Suprapubic skin (tissue), 4 donors: ENCODE measurements at places on chromosomes 3 and 15.

- H3K27ac ChIP-seq, result no peak overlapping the region
- no peak for DNase-seq
- H3K36me3 ChIP-seq, result no peaks in the 10 kb centered on the region
These were observed 152.4 kb downstream of the EBLN2 start for GRCh38 chr3:73213896-73214295.

DNA sequence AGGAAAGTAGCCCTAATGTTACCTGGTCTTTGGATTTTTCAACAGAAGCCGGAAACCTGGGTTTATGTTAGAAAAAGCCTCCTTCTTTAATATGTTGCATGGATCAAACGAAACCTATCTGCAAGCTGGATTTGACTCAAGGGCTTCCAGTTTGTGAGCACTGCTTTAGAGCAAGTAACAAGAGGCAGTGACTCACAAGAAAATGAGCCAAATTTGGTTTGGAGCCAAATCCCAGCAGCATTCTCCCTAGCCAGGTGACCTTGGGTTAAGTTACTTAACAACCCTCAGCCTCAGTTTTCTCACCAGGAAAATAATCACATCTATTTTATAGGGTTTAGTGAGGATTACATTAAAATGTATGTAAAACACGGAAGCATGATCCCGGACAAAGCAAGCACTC is 215.2 kb upstream of the PRICKLE2 start:
- H3K36me3 ChIP-seq, result no peaks in the 10 kb centered on the region
- H3K27me3 ChIP-seq, result peaks cover 20% of the 10 kb centered on the region
- H3K27ac ChIP-seq, result no peak overlapping the region
- no peak overlapping the region for H3K4me3 ChIP-seq

DNA sequence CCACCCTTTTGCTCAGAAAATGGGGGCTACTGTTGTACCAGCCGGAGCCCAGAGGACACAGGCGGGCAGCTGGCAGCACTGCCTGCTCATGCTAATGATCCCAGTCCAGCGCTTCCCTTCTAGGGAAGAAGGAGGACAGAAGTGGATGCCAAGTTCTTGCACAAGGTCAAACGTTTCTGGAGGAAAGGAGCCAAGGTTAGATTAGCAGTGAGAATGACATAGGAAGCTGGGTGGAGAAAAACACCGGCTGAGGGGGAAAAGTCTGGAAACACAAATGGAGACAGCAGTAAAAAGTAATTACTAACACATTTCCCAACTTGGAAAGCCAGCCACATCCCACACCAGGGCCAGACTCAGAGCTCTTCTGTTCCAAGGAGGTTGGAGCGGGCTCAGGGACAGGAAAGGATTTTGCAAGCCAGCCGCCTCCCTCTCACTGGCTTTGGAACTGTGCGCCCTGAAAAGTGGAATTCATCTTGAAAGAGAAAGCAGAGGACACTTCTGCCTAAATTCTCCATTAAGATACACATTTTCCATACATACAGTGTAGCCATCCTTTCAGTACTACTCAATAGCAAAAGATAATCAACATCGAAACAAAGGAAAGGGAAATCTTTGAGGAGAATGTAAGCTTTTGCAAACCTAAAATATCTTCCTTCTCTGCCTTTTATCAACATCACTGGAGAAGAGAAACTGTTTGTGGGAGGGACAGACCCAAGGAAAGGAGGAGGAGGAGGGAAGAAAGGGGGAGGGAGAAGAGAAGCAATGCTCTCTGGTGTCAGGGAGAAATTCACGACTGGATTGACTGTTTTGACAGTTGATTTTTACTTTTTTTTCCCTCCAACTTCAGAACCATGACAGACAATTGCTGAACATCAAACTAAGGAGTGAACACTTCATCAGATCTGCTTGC is 133.6 kb downstream of the CD47 start:
- no peaks in the 10 kb centered on the region for H3K36me3 ChIP-seq
- H3K4me3 ChIP-seq, result peak overlapping the region; percentile 19
- no peaks in the 10 kb centered on the region for H3K27me3 ChIP-seq
- DNase-seq, result peak; percentile 85
- peak overlapping the region; percentile 34 for H3K27ac ChIP-seq

DNA sequence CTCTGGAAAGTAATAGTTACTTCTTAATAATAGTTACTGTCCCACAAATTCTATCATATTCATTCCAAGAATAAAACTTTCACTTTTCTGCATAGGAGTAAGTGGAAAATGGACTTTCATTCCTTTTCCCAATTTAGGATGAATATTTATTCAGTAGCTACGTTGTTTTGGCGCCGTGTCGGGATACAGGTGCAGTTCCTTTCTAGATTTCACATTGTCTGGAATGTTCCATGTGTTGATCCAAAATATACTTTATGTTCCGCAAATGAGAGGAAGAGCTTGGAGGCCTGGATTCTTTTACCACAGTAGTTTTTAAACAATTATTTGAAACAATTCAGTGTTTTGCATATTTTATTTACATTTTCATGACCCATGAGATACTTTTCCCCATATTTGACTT is 22.8 kb upstream of the PPARG start:
- DNase-seq, result no peak
- no peaks in the 10 kb centered on the region for H3K27me3 ChIP-seq
- H3K27ac ChIP-seq, result no peak overlapping the region
- H3K4me1 ChIP-seq, result no peaks in the 10 kb centered on the region

DNA sequence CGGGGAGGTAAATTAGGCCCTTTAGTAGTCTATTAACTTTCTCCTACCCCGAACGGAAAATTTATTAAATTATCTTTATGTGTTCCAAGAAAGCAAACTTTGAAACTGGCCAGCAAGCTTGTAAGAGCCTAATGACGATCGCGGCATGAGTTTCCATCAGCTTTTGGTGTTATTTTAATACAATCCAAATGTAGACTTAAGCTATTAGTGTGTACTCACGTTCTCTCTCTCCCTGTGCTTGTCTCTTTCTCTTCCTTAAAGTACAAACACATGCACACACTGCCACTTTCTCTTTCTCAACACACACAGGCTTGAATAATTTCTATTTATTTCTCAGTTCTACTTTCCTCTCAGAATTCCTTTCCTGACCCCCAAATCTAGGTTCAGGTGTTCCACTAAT is 108.8 kb upstream of the MME start:
- peak overlapping the region; percentile 75 for H3K27ac ChIP-seq
- no peaks in the 10 kb centered on the region for H3K36me3 ChIP-seq
- no peaks in the 10 kb centered on the region for H3K27me3 ChIP-seq
- no peak overlapping the region for H3K4me3 ChIP-seq
- no peak for DNase-seq
- no peaks in the 10 kb centered on the region for H3K4me1 ChIP-seq
